A673 (cell line): ENCODE measurements at places on chromosomes 6 and 20.
A peak's percentile ranks its signal among the peaks of the same experiment; 100 is the strongest.

DNA sequence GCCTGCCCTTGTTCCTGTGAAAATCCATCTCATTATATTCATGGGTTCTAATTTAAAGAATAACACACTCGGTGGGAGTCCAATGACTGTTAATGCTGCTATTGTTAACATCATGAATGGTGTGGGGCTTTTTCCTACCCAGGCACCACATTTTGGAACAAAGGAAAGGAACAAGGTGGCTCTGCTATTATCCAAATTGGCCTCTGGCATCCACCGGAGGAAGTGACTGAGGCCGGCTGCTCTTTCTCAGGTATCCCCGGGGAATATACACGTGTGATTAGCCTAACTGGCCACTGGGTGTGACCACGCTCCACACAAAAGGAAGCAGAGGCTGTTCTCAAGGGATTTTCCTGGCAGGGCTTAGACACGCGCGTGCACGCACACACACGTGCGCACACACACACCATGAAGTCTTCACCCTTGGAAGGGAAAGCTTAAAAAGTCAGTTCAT lies 601.2 kb upstream of the ARID1B start:
- no peak overlapping the region for H3K27ac ChIP-seq
- H3K4me3 ChIP-seq, result no peak overlapping the region
- DNase-seq, result peak; percentile 52
- no peaks in the 10 kb centered on the region for H3K36me3 ChIP-seq

DNA sequence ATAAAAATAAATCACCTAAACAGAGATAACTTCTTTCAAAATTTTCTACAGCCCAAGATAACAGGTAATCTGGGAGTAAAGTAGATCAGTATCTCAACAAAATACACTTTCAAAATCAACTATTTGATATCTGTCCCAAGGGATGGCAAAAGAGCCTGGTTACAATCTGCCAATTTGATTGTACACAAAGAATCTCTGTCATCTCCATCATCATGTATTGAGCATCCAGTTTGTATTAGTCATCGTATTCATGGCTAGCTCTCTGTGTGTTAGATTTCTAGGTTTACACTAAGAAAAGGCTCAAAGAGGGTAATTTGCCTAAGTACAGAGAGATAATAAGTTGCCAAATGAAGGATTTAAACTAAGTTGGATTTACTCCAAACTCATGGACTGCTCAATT lies 329.0 kb upstream of the NRSN1 start:
- no peaks in the 10 kb centered on the region for H3K4me1 ChIP-seq
- H3K36me3 ChIP-seq, result no peaks in the 10 kb centered on the region
- DNase-seq, result peak; percentile 1
- peaks cover 3% of the 10 kb centered on the region for H3K27me3 ChIP-seq

DNA sequence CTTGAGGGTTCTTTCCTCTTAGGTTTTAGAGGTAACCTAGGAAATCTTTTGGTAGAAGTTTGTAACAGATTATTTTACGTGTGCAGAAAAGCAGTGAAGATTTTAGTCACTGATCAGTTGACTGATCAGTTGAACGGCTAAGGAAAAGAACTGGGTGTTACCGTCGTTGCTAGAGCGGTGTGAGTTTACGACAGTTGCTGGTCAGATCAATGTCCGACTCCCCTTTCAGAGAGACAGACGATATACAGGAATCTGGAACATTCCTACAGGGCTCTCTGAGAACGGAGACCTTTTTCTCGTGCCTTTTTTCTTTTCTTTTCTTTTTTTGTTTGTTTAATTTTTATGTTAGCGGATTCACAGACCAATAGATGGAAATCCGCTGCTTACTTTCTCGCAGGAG lies 132.1 kb upstream of the ZNF184 start:
- peak overlapping the region; percentile 27 for H3K27ac ChIP-seq
- peak; percentile 39 for DNase-seq
- H3K4me1 ChIP-seq, result peaks cover 3% of the 10 kb centered on the region
- peak overlapping the region; percentile 54 for H3K4me3 ChIP-seq

DNA sequence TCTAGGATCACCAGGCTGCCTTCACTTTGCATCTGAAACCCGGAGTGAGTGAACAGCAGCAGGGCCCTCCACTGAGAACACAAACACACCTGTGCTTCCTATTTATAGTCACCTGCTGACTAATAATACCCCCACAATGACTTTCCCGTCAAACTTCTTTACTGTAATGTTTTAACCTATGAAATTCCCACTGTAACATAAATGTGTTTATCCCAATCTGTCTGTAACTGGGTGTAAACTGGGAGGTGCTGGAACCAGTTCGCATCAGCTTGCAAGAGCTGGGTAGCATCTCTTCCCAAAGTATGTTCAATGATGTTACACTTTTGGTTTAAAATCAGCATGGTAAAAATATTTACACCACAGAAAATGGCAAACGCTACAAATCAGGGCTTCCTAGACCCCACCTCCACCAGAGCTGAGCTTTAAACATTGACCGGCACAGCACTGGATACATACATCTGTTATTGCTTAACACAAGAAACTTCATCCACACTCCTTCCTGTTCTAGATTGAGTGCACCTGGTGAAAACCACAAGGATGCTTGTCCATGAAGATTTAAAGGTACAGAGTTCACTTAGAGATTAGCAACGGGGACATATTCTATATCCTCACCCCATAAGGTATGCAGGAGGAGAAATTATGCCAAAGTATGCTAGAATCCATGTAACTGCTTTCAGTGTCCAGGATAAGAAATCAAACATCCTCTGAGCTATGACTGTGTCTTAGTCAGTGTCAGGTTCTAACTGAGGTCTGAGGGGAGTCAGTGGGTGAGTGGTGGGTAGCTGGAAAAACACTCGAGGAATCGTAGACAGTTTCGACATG lies 79.0 kb downstream of the ALDH8A1 start:
- H3K4me3 ChIP-seq, result no peak overlapping the region
- no peaks in the 10 kb centered on the region for H3K36me3 ChIP-seq
- H3K27ac ChIP-seq, result no peak overlapping the region
- no peaks in the 10 kb centered on the region for H3K4me1 ChIP-seq
- DNase-seq, result no peak
